ENCODE measurements at places on chromosomes 12 and 14.

- no peak for DNase-seq
These were observed 88.1 kb downstream of the NTF3 start for GRCh38 chr12:5520037-5520436.

DNA sequence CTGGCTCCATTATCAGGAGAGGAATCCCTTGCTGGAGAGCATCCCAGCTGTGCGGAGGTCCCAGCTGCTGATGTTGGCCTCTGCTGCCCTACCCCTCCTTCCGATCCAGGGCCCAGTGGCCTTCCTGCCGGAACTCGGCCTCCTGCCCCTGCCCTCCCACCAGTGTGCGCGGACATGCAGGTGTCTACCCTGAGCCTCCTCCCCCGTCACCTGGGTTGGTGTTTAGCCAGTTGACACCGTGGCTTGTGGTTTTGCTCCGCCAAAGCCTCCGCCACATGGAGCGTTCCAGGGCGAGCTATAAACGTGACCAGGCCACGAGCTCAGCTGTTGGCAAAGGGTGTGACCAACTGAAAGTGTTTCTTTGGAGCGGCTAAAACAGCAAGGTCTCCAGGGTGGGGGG is 1104.3 kb downstream of the BCL11B start:
- DNase-seq: no peak

DNA sequence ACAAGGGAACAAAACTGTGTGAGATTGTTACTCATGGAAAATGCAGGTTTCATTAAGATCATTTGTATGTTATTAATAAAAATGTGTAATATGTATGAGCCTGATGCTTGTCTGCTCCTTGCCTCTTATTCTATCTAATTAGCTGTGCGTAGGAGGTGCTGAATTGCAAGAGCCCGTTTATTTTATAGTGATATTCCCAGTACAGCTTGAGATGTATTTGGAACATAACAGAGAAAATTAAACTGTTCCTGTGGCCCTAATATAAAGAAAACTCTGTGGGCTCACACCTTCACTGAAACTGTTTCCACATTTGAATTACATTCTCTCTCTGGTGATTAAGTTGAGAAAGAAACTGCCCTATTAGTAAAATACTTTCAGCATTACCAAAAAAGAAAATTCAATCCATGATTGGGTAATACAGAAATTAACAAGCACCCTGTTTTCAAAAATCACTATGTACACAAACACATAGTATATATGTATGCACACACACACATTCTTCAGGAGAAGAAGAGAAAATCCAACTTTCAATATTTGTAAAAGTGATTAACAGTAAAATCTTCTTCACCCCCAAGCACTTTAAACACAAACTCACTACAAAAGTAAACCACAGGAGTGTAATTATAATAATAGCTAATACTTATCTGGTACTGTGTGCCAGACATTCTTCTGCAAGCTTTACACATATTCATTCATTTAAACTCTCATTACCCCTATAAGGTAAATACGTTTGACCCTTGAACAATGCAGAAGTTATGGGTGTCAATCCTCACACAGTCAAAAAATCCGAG is 233.2 kb downstream of the PHLDA1 start:
- no peak for DNase-seq

DNA sequence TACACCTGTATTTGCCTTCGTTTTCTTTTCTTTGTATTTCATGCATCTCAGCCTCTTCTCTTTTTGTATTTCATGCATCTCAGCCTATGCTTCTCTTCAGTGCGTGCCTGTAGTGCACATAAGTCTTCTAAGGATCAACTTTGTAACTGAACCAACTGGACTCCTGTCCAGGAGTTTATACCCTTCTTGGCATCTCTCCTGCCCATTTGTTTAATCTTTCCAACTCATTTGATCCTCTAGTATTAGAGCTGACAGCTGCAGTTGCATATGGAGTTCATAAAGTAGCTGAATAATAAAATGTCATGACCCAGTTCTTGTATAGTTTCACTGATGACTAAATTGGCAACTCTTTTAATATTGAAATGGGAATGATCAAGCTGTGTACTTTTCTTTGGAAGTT is 89.7 kb downstream of the FGD4 start:
- DNase-seq: no peak

DNA sequence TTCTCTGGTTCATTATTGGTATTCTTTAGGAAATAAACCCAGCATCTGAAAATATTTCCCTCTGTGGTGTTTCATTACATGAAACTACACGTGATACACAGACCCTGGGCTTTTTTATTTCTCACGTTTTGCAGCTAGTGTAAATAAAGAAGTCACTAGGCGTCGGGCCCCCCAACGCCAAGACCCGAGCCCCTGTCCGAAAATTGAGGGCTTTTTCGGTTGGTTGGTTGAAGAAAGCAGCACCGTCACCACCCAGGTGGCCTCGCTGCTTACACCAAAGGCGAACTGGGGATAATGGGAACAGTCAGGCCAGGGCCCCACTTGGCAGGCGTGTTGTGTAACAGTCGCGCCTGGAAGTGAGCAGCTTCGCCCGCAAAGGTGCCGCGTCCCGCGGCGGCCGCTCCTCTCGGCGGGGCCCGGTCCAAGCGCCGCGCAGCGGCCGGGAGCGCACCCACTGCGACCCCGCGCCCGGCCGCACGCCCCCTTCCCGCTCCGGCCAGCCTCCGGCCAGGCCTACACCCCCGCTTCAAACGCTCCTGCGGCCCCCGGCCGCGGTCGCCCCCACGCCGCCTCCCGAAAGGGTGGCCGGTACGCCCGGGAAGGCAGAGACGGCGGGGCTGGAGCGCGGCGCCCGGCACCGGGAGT is 1.2 kb downstream of the DUSP16 start:
- peak; percentile 31 for DNase-seq

GRCh38 chr12:114623737-114624136 is 60.2 kb downstream of the TBX3 start:
- no peak for DNase-seq

DNA sequence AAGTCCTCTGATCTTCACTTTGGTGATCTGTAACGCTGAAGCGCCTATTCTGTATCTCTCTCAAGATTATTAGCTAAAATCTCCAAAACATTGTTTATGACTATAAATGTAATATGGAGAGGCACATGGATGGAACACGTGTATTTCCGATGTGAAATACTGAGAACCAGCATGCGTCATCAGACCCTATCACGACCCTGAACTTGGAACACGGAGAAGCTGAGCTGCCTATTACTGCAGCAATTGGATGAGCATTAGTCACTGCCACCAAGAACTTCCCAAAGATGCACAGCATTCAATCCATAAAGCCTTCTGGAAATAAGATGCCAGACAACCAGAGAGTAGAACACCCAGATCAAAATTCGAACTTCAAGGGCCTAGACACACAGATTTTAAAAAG is 61.9 kb downstream of the PRKAB1 start:
- DNase-seq: no peak

GRCh38 chr12:19726122-19726521 is 286.8 kb downstream of the AEBP2 start:
- DNase-seq: no peak

DNA sequence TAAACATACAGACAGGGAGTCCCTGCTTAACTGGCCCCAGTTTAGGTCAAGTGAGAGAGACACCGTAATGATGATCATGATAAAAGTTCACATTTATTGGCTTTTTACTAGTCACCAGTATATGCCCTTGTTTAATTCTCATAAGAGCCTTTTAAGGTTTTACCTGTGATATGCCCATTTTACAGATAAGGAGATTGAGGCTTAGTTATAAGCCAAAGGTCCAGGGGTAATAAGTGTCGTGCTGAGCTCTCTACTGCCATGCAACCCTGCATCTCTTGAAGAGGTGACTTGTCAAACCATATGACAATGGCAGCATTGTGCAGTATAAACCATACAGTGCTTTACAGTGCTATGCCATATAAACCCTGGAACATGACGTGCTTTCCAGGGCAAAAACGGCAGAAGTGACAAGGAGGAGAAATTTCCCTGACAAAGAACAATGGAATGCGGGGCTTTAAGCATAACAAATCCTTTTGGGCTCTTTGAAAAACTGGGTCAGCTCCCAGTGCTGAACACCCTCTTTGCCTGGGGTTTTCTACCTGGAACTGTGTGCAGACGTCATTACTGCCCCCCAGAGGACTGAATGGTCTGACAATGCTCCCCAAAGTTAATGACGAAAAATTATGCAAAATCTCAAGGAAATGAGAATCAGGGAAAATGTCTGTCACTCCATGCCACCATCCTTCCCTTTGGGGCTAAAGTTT is 59.7 kb upstream of the C14orf132 start:
- no peak for DNase-seq

DNA sequence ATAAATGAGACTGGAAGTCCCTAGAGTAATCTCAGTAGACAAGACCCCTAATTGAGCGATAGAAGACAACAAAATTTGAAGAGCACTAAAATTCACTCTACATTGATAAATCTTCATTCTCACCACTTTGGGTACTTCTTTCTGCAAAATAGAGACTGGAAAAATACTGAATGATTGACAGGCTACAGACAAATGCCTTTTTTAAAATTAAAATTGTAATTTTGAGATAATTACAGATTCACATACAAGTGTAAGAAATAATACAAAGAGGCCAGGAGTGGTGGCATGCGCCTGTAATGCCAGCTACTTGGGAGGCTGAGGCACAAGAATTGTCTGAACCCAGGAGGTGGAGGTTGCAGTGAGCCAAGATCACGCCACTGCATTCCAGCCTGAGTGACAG is 4.5 kb upstream of the CORO1C start:
- DNase-seq: no peak

- no peak for DNase-seq
These were observed 51.3 kb upstream of the PPP2R5C start for GRCh38 chr14:101709962-101710931.

DNA sequence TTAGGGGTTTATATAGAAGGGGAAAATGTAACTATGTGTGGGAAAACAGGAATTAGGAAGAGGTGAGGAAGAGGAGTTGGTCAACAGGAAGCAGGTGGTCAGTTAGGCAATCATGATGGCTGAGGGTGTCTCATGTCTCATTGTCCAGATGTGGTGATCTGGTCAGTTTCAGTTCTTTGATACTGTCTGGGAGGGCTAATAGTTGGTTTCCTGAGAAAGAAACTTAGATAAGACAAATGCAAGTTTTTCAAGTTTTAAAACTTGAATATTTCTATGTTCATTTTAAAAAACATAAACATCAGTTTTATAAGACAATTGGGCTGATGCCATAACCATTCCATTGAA is 1121.8 kb upstream of the USP15 start:
- DNase-seq: no peak

DNA sequence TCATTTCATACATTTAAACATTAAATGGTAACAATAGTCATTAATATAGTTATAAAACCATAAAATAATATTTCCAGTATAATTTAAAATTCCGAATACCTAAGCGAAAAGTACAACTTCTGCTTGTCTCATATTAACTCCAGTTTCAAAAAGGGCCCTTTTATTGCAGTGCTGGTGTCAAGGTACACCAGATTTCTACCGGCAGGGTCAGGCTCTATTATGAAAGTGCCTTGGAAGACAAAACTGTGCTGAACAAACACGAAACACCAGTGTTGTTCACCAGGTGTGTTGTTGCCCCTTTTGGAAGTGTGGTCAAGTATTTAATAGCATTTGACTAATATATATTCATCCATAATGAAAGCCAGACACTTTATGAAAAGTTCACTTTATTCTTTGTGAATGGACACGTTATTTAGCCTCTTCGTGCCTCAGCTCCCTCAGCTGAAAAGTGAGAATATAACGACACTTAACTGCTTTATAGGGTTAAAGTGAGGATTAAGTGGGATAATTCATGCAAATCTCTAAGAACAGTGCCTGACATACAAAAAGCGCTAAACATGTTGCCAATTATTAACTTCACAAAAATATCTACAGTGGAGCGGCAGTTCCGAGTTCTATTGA is 20.3 kb upstream of the GNS start:
- DNase-seq: no peak

DNA sequence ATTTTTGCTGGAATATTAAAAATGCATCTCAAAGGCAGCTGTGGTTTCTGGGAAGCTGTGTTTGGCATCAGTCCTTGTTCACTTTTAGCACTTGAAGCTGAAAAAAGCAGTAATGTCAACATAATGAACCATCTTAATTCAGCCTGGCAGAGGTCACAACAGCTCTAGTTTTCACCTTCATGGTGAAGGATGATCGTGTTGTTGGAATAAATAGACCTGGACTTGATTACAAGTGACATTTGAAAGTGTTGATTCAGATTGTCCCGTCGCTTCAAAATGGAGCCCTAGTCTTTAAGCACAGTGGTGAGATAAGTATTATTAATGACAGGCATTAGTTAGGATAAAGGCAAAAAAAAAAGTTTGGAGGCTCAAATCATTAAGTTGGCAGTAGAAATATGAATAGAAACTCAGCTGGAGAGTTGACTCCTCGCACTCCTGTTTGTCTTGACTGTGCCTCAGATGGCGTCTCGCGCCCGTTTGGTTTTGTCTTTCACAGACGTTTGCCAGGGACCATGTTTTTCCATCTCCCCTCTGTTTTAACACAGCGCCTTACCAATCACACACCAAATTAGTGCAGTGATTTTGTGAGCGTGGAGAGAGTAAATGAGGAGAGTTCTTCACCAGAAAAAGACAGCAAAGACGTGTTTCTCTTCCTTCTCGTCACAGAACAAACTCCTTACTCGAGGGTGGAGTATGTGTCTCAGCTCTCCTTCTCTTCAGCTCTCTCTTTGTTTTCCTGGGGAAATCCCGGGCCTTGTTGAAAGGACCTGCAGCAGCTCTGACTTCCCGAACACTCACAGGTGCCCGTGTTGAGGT is 53.4 kb upstream of the MMP17 start:
- no peak for DNase-seq

- peak; percentile 59 for DNase-seq
These were observed 86.9 kb downstream of the RIN3 start for GRCh38 chr14:92600318-92601053.

Measured in hepatic stellate cell (primary cell).